Effector memory CD8-positive, alpha-beta T cell (primary cell): ENCODE measurements at places on chromosomes 2 and 18.
A peak's percentile ranks its signal among the peaks of the same experiment; 100 is the strongest.

GRCh38 chr2:32841931-32842898 is 104.5 kb upstream of the LTBP1 start:
- no peak for DNase-seq

DNA sequence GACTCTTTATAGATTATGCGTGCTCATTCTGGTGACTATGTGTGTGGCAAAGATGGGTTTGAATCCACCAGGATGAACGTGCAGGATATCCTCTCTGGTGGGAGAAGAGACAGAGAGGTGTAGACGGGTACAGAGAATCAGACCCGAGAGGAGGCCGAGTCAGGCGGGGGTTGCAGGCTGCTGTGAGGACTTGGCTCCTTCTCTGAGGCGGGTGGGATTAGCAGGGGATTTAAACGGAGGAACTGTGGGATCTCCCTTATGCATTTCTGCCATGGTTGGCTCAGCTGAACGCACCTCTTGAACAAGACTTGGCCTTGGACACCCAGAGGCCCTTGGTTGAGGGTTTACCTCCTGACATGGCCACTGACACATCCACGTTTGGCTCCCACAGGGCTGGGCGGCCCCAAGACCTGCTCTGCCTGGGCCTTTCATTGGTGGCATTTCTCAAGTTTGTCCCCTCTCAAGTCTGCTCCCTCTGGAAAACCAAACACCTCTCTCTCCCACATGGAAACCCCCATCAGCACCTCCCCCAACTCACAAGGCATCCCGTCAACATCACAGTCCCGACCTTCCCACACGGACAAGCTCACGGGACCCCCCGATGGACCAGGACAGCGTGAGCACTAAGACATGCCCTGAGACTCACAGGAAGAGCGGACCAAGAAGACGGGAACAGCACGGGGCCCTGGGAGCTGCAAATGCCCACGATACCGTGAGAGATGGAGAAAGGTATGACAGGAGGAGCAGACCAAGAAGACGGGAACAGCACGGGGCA is 158.3 kb downstream of the RTP5 start:
- no peak for DNase-seq

DNA sequence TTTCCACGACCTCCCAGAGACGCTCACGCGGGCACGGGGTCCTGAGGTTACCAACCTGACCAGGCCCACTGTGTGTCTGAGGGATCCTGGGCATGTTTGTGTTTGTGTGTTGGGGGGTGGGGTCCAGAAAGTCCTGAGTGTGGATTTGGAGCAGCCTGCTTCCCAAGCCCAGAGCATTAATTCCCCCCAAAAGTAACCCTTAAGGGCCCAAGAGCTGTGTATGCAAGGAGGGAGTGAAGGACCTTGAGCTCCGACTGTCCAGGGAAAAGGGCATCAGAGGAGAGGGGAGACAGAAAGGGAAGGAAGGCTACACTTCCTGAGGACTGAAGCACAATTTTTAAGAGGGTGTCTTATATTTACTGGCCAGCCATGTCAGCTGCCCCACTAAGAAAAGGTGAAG is 5.2 kb upstream of the SIX3 start:
- DNase-seq, result no peak

DNA sequence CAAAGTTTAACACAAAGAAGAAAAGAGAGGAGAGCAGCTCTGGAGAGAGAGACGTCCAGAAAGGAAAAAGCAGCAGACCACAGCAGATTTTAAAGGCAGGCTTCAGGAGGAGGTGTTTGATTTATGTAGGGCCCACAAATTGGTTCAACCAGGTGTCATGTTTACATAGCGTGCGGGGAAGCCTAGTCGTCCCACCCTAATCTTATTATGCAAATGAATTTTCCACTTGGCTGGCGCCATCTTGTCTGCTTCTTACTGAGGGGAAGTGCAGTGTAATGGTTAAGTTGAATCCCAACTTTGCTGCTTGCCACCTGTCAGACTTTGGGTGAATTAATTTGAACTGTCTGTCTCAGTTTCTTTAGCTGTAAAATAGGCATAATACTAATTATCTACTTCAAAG is 282.4 kb upstream of the CYRIA start:
- no peak for DNase-seq

DNA sequence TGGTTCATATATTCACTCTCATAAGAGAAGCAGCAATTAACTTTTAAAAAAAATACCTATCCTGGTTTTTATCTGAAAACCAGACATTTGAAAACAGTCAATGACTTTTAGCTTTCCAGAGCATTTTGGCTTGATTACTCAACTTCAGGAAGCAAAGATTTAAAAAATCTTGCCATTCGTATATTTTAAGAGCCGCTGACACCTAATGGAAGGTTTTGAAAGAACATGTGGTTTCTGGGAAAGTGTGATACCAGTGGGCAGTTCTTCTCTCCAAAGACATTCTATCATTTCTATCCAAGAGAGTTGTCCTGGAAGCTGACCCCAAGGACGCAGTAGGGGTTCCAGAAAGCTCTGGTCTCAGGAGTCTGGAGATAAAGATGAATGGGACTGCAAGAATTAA is 234.7 kb downstream of the TTC32 start:
- DNase-seq, result no peak

DNA sequence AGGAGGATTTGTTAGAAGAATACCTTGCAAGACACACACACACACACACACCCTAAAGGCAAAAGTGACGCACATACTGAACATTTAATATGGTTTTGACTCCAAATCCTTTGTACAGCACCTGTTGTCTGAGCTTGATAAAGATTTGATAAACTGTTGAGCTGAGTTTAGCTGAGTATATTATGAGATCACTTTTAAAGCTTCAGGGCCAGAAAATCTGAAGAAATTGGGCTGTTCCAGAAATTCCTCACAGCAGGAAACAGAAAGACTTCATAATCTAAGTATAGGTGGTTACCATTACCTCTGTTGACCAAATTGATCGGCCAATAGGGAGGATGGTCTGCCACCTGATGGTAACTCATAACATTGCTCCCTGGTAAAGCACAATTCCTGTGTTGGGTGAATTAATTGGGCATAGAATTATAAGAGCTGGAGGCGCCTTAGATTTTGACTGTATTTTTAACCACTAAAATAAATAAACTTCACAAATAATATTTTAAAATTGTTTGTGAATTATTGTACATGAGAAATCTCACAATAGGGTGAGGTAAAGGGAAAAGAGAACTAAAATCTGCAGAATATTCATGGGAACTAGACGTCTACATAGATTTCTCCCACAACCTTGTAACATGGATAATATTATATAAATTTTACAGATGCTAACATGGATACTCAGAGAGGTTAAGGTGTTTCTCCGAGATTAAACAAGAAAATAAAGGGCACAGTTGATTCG is 21.8 kb upstream of the RPIA start:
- peak; percentile 23 for DNase-seq

DNA sequence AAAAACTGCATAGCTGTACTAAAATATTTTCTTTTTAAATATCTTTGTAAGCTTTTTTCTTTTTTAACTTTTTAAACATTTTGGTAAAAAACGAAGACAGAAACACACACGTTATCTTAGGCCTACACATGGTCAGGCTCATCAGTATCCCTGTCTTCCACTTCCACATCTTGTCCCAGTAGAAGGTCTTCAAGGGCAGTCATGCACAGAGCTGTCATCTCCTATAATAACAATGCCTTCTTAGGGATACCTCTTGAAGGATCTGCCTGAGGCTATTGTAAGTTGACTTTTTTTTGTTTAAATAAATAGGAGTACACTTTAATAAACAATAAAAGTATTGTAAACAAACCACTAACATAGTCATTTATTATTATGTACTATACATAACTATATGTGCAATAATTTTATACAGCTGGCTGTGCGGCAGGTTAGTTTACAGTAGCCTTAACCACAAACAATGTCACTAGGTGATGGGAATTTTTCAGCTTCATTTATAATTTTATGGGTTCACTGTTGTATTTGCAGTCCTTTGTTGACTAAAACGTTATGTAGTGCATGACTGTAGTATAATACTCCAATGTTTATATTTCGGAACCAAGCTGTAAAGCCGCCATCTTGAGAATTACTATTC is 124.4 kb downstream of the MAP4K4 start:
- no peak for DNase-seq

GRCh38 chr18:456361-457139 is 44.0 kb downstream of the COLEC12 start:
- DNase-seq, result no peak

GRCh38 chr18:7824970-7825369 is 257.9 kb downstream of the PTPRM start:
- no peak for DNase-seq

- no peak for DNase-seq
Observed at GRCh38 chr2:62297624-62298010, 101.7 kb downstream of the B3GNT2 start.

- DNase-seq, result no peak
Observed at GRCh38 chr2:83844490-83844889, 614.6 kb downstream of the SUCLG1 start.

GRCh38 chr2:127170021-127170420 is 50.1 kb downstream of the CYP27C1 start:
- no peak for DNase-seq

GRCh38 chr2:138559641-138560040 is 58.1 kb downstream of the SPOPL start:
- DNase-seq, result no peak

DNA sequence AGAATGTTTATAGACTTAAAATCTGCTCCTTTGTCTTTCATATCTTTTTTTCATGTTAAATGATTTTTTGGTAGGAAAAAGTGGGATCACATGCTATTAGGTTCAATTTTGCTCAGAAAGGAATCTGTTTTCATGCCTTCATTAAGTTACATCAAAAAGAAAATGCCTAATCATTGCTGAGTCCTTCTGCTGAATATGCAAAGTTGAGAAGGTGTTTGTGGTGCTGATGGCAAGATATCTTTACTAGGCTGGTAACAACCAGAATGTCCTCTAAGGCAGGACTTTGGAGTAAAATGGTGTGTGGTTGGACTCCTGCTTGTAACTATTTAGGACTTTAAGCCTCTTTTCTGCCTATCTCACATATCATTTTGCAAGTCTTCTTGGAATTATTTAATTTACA is 88.3 kb downstream of the TRIB2 start:
- no peak for DNase-seq

GRCh38 chr2:65701191-65701590 is 268.8 kb upstream of the SPRED2 start:
- DNase-seq, result no peak

- DNase-seq, result no peak
Observed at GRCh38 chr18:35581898-35582641, 530 bp downstream of the GALNT1 start.

DNA sequence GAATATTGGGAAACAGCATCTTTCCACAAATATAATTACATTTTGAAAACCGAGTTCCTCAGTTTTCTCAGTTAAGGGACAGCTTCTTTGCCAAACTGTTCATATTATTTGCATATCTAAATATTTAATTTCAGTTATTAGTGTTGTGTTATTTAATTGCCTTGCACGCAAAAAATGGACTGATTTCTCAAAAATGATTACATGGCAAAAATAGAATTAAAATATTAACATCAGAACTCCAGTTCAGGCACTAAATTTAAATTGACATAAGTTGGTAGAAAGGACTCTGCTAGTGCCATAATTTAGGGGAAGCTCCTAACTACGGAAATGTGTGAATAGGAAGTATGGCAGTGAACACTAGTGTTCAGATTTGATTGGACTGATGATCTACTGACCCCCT is 209.6 kb downstream of the PARD3B start:
- no peak for DNase-seq

GRCh38 chr2:240856151-240856980 is 12.3 kb upstream of the AGXT start:
- DNase-seq, result no peak

- DNase-seq, result no peak
Observed at GRCh38 chr2:171846894-171847293, 47.1 kb downstream of the SLC25A12 start.

- no peak for DNase-seq
Observed at GRCh38 chr2:239122421-239123110, 274.7 kb downstream of the TWIST2 start.

GRCh38 chr2:36246320-36246990 is 109.1 kb upstream of the CRIM1 start:
- DNase-seq, result no peak

- no peak for DNase-seq
Observed at GRCh38 chr2:198113316-198113715, 308.9 kb downstream of the PLCL1 start.

DNA sequence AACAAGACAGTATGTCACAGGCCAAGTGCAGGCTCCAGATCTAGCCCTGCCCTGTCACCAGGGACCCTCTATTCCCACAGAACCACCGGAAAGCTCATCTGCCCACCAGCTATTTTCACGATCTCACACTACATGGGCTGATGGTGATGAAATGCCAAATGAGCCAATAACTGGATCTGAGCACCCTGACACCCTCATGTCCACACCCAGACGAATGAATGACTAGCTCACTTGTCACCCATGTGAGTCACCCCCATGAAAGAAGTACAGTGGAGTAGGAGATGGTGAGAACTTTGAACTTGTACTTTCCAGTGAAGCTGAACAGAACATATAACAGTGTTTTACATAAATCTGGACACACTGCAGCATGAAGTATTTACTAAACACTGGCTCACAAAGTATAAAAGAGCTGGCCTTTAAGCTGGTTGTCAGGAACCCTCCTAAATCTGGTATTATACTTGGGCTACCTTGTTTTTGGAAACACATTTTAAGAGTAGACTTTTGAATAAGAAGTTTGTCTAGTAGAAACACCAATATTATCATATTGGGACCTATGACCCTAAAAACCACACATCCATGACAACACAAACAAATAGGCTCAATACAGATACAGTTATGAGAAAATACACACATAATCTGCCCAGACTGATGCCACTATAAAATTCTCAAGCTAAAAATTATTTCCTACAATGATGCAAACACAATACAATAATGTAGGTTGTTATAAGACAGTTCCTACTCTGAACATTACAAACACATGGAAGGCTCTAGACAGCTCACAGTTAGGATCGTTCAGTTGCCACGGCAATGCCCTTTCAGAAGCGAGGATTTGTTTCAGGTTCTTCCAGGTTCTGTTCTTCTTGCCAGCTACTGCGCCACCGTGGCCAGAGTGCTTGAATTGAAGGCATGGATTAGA is 19.0 kb downstream of the INO80C start:
- no peak for DNase-seq

DNA sequence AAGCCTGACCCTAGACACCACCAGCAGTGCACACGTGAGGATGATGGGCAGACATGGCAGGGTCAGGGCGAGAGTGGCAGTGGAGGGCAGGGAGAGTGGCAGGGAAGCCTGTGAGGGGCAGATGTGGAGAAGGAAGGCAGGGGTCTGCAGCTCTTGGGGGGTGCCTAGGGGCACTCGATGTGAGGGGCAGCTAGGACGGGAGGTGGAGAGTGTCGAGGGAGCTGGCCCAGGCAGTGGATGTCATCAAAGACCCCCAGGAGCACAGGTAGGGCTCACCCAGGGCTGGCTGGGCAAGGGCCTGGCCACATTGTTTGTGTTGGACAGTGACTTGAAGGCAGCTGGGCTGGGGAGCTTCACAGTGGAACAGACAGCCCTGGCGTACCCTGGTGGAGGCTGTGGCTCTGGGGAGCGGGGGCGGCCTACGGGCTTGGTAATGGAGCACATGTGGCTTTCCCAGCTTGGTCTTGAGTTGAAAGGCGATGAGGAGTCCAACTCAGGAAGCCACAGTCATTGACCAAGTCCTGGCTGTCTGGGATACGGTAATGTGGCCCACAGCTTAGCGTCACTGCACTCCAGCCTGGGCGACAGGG is 87.1 kb downstream of the RTP5 start:
- no peak for DNase-seq
